Activated T-helper 9 cell treated with anti-CD3 and anti-CD28 coated beads, Interleukin-2, amount 50 U/mL, for 16 hours (primary cell): ENCODE measurements at places on chromosomes 5 and 9.

DNA sequence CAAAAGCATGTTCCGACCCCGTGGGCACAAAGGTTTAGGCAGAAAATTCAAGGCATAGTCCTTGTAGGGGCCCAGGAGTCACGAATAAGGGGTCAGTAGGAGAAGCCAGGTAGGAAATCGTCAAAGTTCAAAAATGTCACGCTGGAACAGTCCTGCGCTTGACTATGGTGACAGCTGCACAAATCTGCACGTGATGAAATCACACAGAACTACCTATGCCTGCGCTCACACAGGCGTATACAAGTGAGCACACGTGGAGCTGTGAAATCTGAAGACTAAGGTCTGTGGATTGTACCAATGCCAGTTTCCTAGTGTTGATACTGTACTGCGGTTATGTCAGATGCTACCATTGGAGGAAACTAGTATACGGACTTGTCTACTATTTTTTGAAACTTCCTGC lies 303.1 kb upstream of the PANK3 start:
- no peak for DNase-seq

GRCh38 chr5:13276156-13276555 lies 668.3 kb downstream of the DNAH5 start:
- no peak for DNase-seq

DNA sequence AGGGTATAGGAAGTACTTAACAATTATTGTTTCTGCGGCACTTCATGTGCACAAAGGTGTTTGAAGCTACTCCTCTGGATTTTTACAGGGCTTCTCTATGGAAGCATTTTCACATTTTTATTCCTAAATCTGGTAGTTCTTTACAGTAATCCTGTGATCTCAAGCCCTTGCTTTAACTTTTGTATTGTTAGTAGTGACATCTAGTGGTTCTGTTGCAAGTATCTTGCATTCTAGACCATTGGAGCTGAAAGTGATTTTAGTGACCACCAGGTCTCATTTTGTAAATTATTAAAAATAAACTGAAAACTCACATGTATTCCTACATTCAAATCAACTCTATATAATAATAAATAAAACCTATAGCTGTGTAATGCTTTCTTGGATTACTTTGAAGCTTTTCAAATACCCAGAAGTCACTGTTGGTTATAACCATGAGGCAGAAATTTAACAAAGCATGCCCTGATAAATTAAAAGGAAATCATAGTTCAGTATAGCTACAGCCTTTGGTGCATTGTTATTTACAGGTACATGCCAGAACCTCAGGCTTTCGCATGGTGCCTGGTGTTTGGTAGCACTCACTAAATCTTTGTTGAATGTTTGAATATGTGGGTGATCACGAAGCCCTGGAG lies 18.9 kb downstream of the RPS23 start:
- no peak for DNase-seq

DNA sequence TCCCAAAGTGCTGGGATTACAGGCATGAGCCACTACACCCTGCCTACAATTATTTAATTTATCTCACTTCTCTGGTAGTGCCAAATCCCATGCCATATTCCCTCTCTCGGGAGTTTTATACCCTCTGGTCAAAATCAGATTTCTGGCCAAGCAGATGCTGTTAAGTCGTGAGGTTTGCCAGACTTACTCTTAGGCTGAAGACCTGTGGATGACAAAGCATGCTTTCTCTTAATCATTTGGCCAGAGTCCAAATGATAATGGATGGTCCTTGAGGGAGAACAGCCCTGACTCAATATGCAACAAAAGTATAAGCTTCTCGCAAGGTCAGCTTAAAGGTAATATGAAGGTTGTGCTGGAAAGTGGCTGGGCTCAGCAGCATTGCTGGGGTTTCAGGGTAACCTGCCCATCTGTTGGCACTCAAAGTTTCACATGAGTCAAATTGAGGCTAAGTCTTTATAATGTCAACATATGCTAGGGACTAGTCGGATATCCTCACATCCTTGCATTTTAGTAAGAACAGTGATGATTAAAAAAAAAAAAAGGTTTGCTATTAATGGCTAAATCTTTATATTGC lies 280.1 kb downstream of the KIF4B start:
- DNase-seq: no peak

- DNase-seq: no peak
These were observed 14.7 kb downstream of the ITGA1 start for GRCh38 chr5:52802272-52802973.

DNA sequence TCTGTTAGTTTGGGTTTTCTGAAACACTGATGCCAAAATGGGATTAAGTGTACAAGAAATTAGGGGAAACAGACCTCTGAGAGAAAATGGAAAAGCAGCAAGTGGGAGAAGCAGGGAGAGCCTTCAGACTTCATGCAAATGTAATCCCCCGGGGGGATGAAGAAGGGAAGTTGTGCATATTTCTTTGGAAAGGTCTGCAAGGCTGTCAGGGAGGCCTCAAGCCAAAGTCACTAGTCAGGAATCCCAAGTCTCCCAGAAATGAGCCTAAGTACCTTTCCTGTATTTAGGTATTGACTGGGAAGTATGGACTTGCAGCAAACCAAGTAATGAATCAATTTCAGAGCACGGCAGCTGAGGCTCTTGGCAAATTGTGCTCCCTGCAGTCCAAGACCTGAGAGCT lies 2.2 kb downstream of the FTMT start:
- DNase-seq: no peak

GRCh38 chr5:30050056-30050815 lies 1143.2 kb upstream of the CDH6 start:
- no peak for DNase-seq

DNA sequence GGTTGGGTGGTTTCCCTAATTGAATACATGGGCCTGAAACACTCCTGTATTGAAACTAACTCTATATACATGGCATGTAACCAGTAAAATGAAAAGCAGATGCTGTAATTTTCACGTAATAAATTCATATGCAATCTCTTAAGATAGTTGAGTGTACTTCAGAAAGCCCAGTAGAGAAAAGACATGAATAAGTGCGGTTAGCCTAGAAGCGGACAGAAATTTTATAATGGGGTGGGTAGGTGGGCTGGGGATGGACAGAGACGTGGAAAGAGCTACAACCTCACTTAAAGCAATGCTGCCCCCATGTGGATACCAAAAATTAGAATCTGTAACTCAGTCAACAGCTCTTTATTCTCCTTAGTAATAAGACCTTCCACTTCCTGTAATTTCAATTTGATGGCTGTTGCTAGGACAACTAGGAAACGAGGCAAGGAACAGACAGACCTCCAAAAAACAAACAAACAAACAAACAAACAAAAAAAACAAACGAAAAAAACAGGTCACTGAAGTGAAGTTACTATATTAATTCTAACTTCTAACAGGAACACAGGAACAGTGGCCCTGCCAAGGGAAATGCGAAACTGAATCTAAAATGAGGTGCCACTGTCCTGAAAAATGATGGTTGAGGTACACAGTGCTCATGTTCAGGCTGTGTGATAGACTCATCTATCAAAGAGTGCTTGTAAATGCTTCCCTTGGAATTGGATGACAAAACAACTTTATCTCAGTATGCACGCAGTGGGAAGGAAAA lies 103.4 kb upstream of the GNA14 start:
- DNase-seq: no peak

- no peak for DNase-seq
These were observed 17.1 kb downstream of the IER5L start for GRCh38 chr9:129160712-129161533.

DNA sequence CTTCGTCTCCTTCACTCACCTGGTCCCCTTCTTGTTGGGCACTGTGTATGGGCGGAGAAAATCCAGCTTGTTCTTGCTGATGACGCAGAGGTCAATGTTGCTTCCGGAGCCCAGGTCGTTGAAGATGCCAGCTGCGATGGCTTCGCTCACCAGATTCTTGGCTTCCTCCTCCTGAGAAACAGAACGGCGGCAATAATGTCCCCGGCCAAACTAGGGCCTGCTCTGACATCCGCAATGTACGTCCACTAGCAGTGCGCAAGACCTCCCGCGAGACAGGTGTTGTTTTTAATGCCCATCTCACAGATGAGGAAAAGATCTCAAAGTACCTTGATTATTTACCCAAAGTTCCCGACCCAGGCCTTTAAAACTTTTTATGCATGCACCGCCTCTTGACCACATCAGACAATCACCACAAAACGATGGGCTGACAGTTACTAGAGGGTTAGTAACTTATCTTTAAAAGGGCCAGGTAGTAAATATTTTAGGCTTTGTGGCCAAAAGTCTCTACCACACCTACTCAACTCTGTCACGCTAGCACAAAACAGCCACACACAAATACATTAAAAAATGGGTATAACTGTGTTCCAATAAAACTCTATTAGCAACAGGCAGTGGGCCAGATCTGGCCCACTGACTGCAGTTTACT lies 58.4 kb downstream of the PSMB7 start:
- no peak for DNase-seq

GRCh38 chr9:22065431-22066200 lies 56.5 kb upstream of the CDKN2B start:
- no peak for DNase-seq

DNA sequence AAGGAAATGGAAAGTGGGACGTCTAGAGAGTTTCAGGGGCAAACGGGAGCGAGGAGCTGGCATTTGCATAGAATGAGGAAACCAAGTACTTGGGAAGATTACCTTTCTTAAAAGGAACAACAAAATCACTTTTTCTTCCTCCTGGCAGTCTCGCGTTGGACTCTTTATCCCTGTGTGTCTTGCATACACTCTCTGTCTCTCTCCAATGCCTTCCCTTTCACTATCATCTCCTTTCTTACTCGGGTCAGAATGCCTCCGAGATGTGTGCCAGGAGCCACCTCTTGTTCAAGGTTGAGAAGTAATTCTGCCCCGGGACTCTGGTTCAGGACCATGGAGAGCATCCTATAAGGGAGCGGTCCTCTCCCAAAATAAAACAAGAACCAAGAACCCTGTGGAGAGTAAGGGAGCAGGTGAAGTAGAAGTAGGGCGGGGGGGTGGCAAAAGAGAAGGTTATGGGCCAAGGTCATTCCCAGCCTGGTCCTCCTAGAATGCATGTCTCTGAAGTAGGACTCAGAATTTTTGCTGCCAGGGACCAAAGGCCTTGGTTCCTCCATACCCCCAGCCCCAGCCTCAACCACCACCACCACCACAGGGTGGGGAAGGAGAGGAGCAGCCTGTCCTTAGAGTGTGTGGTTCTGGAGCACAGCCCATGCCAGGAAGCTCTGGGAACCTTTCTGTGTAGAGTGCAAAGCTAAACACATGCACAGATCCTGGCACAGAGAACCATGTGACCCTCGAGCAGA lies 72.1 kb upstream of the ARAP3 start:
- no peak for DNase-seq

DNA sequence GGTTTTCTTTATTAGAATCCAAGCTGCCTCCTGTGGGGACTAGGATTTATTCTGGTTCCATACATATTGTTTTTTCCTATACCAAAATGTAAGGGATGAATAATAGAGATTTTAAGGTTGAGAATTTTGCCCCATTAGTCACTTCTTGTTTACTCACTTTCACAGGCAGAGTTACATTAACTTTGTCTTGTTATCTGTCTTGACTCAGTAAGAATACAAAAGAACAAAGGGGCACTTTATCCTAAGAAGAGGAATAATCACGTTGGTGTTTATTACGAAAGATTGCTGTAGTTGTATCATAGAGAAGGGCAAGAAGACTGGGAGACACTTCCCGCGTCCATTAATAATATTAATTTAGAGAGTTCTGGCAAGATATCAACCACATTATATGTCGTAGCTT lies 599.7 kb upstream of the FTMT start:
- no peak for DNase-seq

- no peak for DNase-seq
These were observed 22.8 kb downstream of the PCDH1 start for GRCh38 chr5:141855265-141856036.

DNA sequence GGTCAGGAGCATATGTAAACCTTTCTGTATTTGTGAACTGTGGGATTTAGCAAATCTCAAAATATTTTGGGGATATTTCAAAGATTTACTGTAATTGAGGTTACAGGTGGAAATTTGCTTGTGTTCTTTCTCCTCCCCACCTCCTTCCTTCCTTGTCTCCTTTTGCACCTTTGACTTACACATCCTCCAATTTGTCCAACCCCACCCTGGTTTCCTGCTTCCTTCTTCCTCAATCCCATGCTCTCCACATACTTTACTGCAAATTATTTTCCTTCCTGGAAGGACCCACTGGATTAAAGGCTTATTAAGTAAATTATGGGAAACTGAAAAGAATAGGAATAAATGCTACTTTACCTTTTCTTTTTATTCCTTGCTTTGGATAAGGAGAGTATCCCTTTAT lies 74.5 kb upstream of the LRRC70 start:
- no peak for DNase-seq

- DNase-seq: no peak
These were observed 195.8 kb downstream of the ERCC6L2 start for GRCh38 chr9:96071076-96071814.

DNA sequence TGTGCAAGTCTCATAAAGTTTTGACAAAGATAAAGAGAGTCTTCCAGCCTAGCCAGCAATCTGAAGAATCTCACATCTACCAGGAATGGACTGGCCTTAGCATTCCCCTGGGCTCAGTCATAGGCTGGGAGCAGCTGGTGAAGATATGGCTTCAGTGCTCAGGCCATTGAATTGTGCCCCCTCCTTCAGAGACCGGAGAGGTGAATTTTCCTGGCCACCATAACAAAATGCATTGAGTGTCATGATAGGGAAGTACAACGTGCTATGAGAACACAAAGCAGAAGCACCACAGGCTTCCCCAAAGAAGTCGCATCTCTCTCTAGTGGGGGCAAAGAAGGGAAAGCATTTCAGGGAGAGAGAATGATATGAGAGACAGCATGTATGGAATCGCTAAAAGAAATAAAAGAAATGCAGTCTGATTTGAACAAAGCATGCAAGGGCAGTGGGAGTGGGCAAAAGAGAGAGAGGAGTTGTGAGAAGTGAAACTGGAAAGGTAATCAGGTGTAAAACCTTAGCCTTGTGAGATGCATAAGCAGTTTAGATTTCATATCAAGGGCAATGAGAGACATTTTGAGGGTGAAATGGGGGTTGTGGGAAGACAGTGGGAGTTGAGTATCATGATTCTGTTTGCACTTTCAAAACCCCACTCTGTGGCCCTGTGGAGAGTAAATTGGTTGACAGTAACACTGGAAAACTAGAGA lies 57.1 kb upstream of the NMUR2 start:
- no peak for DNase-seq

DNA sequence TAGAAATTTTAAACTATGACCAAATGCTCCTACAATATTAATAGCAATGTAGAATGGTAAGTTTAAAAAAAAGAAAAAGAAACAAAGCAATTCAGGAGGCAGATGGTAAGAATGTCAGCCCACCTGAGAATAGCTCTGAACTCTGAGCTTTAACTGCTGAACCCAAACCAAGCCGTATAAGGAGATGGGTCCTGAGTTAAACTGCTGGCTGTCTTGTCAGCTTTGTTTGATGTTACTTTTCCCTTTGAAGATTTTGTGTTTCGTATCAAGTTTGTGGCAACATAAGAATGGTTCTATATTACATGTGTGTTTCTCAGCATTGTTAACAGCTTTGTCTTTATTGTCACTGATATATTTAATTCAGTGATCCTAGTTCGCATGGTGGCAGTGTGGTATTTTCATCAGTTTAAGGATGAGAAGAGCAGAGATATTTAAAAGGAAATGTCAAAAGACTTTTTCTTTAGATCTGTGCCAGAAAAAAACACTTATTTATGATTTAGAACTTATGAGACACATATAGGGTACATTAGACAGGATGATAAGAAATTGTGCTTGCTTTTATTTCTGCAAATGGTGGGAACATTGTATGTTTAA lies 390.1 kb downstream of the CCDC171 start:
- DNase-seq: no peak

GRCh38 chr9:120856700-120857099 lies 14.0 kb upstream of the PSMD5 start:
- DNase-seq: no peak
